ENCODE measurements at places on chromosomes 3 and 15.

GRCh38 chr3:9173445-9173844, 76.0 kb downstream of the SRGAP3 start:
- no peak for DNase-seq

DNA sequence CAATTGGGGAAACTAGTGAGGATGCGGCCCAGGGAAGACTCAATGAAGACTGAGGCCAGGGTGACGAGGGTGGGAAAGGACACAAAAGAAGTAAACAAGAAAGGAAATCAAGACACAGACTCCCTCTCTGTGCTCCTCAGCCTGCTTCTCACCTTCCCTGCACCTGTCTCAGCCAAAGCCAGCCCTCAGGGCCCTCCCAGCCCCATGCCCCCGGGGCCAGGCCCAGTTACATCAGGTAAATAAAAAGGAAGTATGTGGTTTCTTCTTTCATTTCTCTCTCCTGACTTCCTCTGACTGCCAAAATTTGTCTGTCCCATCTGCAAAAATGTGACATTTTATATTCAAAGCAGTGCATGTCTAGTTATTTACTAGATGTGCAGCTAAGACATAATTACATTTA, 328.0 kb downstream of the UACA start:
- no peak for DNase-seq

GRCh38 chr3:98561727-98562521, 30.1 kb downstream of the GPR15 start:
- DNase-seq = no peak

DNA sequence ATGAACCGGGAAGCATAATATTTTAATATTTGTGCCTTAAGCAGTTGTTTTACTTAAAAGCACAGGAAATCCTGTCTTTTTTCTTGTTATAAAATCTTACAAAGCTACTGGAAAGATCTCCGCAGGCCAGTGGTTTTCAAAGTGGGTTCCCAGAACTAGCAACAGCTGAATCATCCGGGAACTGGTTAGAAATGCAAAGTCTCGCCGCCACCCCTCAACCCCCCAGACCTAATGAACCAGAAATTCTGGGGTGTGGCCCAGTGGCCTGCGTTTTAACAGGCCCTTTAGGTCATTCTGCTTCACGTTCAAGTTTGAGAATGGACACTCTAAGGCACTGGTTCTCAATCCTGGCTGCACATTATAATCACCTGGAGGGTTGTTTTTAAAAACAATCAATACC, 74.7 kb downstream of the PDZRN3 start:
- no peak for DNase-seq

DNA sequence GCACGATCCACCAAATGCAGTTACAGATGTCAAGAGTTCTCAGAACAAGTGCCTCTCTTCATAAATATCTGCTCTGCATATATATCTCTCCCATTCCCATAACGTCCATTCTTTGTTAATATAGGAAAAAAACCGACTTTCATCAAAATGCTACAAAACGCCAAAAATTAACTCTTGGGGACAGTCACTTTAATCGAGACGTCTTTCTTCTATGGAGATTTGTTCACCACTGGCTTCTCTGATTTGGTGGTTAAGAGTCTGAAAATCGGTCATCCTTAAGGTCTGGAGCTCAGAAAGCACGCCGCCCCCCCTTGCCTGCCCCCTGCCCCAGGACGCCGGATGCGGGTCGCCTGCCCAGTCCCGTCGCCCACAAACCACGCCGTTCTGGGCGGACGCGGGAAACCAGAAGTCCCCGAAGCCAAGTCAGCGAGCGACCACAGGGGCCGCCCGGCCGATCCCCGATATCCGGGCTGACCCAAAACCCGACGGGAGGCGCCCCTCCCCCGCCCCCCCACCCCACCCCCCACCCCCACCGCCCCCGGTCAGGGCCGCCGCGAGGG, 252.7 kb downstream of the TJP1 start:
- no peak for DNase-seq

All from CD4-positive, alpha-beta T cell treated with Interleukin-1 beta for 1 hour (primary cell).